ENCODE measurements at places on chromosomes 1 and 21.
A peak's percentile ranks its signal among the peaks of the same experiment; 100 is the strongest.

DNA sequence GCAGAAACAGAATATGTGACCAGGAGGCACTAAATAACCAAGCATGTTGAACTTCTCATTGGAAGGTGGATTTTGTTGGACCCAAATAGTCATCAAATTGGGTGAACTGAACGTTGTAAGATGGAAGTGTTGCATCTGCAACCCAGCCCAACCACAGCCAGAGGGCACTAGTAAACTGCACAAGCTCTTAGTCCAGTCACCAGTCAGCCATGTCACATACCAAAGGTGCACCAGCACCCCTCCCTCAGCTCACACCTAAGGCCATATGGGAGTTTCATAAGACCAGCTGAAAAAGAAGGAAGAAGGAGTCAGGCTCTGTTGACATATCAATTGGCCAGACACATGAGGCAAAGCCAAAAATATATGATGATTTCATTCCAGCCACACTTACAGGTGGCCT, 481.7 kb upstream of the NR5A2 start:
- DNase-seq: peak; percentile 9

DNA sequence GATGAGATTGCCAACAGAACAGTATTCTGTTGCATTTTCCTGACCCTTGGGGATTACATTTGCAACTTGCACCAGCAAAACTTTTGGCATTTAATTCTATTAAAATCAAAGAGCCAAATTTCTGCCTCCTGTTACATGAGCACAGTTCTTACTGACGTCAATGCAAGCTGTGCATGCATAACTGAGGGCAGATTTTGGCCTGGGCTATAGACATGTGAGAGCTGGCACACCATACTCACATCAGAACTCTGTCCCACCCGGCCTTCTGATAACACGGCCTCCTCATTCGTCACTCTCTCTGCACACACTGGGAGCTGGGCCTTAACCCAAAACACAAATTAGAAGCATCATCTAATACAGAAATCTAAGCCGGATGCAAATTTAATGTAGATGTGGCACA, 31.5 kb downstream of the PAPPA2 start:
- no peak for DNase-seq

GRCh38 chr1:119884711-119885110, 11.6 kb downstream of the ADAM30 start:
- DNase-seq: no peak

- peak; percentile 68 for DNase-seq
Measured at GRCh38 chr1:109783436-109783835, 19.7 kb upstream of the EPS8L3 start.

DNA sequence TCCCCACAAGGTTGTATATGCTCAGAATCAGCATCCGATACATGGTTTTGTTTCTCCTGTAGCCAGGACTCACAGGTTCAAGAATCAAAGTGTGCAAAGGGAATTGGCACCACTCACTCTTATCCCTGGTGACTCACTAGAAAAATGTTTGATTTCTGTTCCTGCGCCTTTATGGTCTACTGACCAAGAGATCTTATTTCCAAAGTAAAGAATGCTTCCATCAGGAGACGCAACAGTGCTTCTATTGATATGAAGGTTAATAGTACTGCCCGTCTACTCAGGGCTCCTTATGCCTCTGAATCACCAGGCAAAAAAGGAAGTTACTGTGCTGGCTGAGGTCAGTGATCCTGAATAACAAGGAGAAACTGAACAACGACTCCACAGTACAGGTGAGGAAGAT, 1392.0 kb upstream of the PRMT6 start:
- DNase-seq: peak; percentile 92

GRCh38 chr1:8516793-8517556, 199.1 kb downstream of the SLC45A1 start:
- DNase-seq: peak; percentile 60

DNA sequence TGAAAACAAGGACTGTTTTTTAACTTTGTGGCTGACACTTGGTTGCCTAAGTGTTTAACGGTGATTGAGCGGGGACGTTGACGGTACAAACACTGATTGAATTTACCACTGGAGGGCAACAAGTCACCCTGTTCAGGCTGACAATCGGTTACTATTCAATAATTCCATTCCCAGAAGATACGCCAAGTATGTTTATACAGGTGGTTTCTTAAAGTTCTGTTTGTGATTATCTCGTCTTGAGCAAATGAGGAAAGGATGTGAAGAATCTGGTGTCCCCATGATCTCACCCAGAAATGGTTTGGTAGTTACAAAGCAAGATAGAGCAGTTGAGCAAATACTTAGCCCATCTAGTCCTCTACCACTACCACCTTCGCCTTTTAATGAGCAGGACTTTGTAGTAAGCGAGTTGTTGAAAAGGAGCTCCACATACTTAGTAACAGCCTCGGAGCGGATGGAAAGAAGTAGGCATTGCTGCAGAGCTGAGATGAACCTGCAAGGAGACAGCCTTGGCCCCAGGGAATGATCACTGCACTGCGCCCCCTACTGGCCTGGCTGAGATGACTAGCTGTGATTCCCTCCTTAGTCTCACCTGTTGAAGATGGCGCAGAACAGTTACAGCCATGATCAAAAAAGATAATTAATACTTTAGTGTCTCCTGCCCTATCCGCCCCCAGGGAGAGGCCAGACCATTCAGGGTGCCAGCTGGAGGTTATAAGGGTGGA, 36.3 kb downstream of the IFNAR1 start:
- peak; percentile 58 for DNase-seq

DNA sequence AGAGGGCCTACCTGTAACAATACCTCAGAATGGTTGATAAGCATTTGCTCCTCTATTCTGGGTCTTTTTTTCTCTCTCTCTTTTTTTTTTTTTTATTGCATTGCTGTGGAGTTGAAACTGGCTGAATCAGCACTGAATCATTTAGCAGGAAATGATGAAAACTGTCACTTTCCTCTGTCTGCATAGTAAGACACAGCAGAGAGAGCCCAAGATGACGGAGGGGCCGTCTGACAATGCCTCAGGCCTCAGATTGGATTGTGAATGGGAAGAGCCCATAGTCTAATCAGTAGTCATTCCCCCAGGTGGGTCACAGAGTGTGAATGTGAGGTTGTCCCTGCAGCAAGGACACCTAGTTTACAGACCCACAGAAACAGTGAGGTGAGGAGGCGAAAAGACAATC, 193.2 kb upstream of the PLXNA2 start:
- DNase-seq: peak; percentile 86

- DNase-seq: no peak
Measured at GRCh38 chr1:44047131-44047530, 15.9 kb upstream of the SLC6A9 start.

GRCh38 chr21:43892984-43893535, 28.0 kb downstream of the AGPAT3 start:
- DNase-seq: no peak

DNA sequence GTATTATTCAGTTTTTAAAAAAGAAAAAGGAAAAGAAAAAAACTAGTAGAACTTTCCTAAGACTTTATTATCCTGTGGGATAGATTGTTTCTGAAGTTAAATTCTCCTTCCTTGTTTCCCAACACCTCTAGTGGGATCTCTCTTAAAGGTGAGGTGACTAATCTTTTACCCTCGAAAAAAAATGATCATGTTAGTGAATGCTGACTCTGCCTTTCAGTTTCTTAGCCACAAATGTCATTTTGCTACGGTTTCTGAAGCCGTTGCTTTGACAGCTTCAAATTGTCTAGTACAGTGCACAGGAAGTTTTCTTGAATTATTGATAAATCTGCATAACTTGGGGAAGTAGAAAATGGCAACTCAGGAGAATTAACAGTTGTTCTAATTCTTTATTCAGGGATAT, 13.0 kb upstream of the NEK7 start:
- DNase-seq: no peak

DNA sequence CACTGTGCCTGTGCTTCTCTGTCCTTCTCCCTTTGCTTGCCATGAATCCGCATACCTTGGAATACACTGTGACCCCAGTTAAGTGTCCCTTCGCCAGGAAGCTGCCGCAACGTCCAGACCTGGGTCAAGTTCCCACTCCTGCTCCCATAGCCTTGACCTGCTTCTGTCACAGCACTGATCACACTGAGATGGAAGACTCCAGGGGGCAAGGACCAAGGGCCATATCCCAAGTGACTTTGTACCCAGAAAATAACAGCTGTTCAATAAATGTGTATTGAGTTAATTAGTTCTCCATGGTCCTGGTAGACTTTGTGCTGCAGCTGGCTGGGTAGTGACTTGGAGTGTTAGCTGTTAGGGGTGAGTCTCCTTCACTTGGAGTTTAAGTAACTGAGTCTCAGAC, 25.8 kb downstream of the SLC5A9 start:
- no peak for DNase-seq

- no peak for DNase-seq
Measured at GRCh38 chr1:53078333-53079101, 16.5 kb downstream of the PODN start.

- peak; percentile 41 for DNase-seq
Measured at GRCh38 chr1:69167876-69168275, 399.8 kb upstream of the LRRC7 start.

- DNase-seq: no peak
Measured at GRCh38 chr1:27774654-27775053, 1.6 kb downstream of the STX12 start.

DNA sequence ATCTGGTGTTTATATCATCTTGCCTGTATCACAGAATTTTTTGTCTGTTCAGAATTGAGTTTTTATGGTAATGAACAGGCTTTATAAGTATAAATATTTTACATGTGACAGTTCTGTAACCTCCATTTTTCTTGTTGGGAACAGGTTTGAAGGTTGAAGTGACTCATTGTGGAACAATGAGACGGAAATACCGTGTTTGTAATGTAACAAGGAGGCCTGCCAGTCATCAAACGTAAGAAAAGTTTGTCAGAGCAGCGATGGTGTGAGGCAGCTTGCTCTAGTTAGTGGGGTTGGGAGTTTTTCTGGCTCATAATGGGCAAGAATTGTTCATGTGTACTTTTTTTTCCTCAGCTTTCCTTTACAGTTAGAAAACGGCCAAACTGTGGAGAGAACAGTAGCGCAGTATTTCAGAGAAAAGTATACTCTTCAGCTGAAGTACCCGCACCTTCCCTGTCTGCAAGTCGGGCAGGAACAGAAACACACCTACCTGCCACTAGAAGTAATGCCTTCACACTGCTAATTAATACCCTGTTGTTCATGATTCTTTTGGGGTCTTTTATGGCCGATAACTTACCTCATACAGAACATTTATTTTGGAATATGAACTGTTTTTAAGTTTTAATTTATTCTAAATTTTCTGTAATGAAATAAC, 75.2 kb upstream of the TEKT2 start:
- peak; percentile 93 for DNase-seq

DNA sequence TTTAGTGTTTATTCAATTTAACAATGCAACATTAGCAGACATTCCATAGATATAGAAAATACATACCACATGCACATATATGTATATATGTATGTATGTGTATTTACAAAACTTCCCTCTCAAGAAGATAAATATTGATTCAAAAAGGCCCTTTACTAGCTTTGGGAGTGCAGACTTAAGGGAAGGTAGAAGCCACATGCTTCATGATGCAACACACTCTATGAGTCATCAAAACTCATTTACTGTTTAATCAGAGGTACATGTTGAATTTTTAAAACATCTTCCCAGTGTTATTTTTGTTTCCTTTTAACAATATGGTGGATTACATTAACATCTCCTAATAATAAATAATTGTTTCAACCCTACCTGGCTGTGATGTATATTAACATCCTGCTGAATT, 61.4 kb upstream of the KIRREL1 start:
- DNase-seq: peak; percentile 36

DNA sequence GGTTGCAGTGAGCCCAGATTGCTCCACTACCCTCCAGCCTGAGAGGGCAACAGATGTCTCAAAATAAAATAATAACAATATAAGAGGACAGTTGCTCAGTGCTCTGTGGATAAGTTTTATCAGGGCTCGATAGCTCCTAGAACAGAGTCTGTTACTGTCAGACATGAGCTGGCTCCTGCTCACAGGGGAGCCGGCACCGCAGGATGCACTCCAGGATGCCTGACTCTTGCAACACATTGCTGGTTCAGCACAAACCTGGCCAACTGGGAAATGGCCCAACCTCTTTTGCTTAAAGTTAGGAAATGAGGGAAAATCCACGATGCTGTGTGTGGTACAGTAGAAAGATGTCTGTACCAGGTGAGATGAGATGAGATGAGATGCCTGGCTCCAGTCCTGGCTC, 5.8 kb upstream of the CTSE start:
- no peak for DNase-seq

DNA sequence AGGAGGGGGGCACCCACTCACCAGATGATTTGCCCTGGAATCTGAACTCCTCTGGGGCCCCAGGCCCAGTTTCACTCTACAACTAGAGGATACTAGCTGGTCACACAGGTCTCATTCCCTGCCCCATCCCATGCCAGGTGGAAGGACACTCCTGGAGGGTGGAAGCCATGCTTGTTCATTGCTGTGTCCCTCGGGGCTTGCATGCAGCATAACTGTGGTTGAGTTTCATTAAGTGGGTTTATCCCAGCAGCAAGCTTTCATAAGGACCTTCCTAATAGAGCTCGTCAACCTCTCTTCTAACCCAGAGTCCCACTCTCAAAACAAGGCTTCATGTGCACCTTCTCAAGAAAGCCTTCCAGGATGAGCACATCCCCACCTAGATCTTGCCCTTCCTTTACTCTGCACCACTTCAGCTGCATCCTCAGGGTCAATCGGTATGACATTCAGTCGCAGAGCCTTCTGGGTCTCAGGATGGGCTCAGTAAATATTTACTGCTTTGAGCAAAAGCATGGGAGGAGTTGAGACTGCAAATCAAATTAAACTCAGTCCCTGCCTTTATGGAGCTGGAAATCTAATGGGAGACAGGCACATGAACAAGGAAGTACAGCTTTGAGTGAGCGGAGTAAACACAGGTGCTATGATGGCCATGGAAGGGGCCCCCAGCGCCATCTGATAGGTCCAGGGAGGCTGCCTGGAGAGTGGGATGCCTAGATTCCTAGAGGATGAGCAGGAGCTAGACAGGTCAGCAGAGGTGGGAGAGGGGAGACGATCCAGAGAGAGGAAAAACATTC, 32.3 kb downstream of the LAMB3 start:
- DNase-seq: no peak

DNA sequence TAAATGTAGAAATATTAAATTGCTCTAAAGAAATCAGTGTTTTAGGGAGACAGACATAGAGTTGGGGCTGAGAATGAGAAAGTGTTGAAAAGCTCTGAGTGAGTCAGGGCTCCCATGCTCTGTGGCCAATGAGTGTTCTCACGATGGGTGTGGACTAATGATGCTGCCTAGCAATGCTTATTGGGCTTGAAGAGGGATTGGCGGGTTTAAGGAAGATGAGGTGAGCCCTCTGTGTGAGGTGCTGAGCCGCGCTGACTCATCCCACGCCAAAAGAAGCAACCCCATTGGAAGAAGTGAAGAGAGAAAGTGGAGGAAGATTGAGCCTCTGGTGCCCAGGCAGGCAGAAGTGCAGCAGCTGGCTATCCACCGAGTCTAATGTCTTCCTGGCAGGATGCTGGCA, 65.1 kb upstream of the DPT start:
- DNase-seq: peak; percentile 82

Measured in HT1080 (cell line).